ENCODE measurements at places on chromosomes 11 and 22.

DNA sequence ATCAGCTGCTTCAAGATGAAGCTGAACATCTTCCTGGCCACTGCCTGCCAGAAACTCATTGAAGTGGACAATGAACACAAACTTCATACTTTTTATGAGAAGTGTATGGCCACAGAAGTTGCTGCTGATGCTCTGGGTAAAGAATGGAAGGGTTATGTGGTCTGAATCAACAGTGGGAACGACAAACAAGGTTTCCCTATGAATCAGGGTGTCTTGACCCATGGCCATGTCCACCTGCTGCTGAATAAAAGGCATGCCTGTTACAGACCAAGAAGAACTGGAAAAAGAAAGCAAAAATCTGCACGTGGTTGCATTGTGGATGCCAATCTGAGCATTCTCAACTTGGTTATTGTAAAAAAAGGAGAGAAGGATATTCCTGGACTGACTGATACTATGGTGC lies 22.2 kb upstream of the BIRC3 start:
- no peak for DNase-seq

DNA sequence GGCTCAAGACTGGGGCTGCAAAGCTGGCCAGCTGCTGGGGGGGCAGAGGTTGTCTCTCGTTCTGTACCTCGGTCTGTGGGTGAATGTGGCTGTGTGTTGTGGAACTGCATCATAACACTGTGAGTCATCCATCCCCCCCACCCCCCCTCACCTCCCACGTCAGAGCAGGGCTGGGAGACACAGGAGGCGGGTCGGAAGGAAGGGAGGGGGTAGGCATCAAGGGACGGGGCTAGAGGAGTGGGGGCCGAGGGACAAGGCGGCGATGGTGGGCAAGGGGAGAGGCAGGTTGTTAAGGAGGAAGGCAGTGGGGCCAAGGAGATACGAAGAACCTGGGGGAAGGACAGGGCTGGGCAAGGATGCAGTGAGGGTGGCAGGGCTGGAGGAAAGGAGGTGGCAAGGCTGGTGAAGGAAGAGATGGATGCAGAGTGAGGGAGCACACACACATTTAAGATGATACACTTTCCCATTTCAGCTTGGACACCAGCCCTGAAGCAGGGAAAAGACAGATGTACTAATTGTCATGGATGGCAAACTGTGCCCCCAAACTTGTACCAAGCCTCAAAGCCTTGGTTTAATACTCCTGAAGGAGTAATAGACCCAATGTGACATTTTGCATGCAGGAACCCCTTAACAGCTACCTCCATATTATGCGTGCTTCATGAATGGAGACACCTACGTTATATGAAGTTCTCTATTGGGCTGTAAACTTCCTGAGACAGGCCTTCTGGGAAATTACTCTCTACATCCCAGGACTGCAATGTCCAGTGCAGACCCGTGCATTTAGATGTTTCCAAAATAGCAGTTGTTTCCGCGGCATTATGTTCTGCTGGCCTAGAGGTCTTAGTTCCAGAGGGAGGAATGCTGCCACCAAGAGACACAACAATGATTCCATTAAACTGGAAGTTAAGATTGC lies at the start of gene YPEL4:
TSS of gene YPEL4 (minus strand) at position 87 of the 913 bp plus-strand sequence. CDS start 2,805 bp downstream, outside the sequence.
- peak; percentile 50 for DNase-seq

DNA sequence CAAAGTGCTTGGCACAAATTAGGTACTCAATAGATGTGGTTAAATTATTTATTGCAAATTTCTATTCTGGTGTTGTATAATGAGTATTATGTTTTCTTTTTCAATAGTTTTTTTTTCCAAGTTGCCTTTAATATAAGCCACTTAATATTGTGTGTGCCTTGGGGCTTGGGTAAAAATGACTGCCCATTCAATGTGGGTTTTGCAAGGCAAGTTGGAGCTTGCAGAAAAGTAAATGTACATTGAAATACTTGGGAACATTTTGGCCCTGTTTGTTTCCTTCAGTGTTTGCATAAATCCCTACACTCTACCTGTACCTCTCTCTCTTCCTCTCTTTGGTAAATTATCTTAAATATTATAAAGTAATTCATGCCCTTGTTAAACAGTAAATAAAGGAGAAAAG lies 2.1 kb upstream of the CCDC81 start:
- no peak for DNase-seq

DNA sequence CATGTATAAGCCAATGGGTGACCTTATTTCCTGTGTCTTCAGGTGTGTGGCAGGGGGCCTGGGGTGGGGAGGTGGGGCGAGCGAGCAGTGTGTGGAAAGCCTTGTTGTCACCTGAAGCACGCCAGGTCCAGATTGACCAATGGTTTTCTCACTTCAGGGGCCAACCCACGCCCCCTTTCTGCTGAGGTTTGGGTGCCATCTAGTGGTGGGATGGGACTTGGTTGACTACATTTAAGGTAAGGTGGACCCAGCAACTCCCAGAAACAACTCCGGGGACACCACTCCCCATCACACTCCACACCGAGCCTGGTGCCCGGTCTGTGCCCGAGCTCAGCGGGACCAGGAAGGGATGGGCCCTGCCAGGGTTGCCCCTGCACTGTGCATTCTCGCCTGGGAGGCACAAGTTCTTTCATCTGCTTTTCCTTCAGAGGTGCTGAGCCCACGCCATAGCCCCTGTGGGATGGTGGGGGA lies 40.0 kb downstream of the TPCN2 start:
- DNase-seq = no peak

DNA sequence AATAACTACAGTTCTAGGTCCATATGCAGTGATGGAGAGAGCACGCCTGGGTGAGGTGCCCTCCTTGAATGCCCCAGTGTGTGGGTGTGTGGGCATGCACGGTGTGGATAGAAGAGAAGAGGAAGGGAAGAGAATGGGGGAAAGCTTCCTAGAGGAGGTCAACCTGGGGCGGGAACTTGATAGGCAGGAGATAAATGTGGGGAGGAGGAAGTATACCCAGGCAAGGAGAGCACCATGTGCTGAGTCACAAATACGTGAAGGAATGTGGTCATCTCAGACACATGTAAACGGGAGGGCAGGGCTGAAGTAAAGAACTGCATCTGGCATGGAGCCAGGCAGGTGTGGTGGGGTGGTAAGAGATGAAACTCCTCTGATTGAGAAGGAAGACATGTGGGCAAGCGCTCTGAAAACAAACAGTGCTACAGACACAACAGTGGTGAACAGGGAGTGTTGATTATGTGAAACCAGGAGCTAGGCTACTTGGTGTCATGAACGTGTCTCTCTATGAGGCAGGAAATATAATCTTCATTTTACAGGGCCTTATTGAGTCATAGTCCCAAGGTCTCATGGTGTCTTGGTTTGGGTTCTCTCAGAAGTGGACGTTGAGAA lies 61.5 kb upstream of the EED start:
- DNase-seq = no peak

GRCh38 chr11:119030029-119030328 lies 698 bp downstream of the SLC37A4 start:
- no peak for DNase-seq

DNA sequence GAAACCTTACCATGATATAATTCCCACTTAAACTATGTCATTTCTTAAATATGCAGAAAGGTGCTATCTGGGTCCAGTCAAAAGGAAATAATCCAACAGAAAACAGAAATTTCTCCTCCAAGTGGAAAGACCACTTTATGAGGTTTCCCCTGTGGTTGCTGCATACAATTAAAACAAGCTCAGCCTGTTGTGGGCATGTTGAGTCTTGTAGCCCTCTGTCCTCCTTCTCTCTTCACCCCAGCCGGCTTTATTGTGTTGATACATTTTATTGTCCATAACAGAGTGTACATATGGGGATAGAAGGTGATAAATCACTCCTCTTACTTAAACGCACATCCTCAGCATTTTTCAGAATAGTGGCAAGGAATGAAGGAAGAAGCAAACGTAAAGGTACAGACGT lies 126.0 kb upstream of the MTNR1B start:
- no peak for DNase-seq

GRCh38 chr22:20436768-20437612 lies 635 bp downstream of the SCARF2 start:
- no peak for DNase-seq
